ENCODE measurements at places on chromosomes 3 and 15.

GRCh38 chr15:92167451-92167850 is 226.2 kb upstream of the ST8SIA2 start:
- no peak for DNase-seq

- DNase-seq, result no peak
These were observed 45.3 kb downstream of the TMEM212 start for GRCh38 chr3:171888466-171888865.

DNA sequence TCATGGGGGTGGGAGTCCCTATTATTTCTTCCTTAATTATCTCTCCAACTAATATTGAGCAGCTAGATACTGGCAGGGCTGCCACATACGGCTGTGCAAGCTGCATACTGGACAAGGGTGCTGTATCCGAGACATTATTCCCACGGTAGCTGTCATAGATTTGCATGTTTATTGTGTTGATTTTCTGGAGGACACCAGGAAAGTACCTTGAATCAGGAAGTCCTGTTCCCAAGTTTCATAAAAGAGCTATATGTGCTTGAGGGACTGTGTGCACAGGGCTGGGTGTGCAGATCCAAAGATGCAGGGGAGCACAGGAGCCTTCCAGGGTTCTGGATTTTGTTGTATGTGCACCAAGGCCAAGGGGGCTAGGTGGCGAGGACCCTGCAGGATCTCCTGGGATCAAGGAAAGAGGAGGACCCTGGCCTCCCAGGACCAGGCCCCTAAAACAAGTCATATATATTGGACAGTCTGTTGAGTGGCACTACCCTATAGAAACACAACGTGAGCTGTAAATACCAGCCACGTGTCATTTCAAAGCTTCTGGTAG is 119.2 kb upstream of the ALDH1A3 start:
- no peak for DNase-seq

DNA sequence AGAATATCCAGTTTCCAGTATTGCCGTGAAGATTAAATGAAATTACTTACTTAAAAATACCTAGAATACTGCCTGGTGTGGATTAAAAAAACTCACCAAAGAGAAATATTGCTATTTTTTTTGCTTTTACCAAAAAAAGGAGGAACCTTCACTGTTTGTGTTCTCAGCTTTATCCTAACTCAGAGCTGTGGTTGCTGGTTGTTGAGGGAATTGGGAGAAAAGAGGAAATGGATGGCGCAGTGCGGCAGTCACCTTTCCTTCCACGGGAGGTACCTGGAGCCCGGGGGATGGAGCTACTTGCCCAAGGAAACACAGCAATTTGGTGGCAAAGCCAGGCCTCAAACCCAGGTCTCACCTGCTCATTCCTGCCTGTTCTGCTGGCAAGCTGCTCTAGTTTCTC is 270.3 kb downstream of the RPLP1 start:
- DNase-seq, result no peak

GRCh38 chr15:74133694-74134386 is 3.5 kb downstream of the ISLR2 start:
- DNase-seq, result no peak

GRCh38 chr15:58510715-58511598 is 79.2 kb downstream of the LIPC start:
- no peak for DNase-seq

GRCh38 chr15:62505762-62506161 is 340.7 kb upstream of the C2CD4B start:
- DNase-seq, result no peak

DNA sequence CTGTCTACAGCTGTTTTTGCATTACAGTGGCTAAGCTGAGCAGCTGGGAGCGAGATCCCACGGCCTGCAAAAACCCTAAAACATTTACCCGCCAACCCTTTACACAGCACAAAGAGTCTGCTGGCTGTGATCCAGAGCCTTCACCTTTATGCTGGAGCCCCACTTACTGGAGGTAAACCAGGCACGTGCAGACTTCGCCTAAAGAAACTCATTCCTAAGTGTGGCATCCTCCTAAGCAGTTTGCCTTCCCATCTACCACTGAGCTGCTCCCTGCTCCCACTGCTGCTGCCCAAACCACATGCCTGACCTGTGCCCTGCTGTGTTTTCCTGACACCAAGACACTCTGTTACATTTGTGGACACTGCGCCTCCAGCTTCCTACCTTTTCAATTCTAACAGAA is 53.0 kb downstream of the CHSY1 start:
- DNase-seq, result no peak

GRCh38 chr3:40170395-40170794 is 139.1 kb upstream of the EIF1B start:
- peak; percentile 6 for DNase-seq

DNA sequence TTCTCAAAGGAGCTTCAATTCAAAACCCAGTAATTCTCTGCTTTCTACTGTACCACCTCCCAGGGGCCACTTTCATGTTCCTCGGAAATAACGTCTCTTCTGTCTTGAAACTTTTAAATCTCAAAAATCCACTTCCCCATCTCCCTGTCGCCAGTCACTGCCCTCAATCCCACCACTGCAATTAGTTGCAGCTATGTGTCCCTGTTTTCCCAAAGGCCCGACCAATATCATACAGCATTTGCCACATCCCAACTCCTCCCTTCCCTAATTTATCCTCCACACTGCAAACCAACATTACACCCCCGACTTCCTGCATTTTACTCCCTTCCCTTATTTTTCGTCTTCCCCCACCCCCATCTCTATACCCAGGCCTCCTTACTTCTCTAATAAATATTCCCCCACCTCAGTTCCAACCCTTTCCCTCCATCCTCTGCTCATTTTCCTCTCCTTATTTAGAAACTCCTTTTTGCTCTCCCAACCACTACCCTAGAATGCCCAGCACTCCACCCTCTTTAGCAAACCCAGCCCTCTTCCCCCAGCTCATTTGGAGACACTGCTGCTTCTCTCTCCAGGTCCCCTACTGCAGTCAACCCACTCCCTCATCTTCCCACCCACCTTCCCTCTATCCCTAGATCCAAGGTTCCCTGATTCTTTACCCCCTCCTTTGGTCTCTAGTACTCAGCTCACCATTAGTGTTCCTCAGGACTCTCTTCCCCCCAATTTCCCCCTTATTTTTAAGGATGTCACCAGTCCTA is 1.1 kb downstream of the NPTN start:
- no peak for DNase-seq

Data from activated CD4-positive, alpha-beta T cell treated with anti-CD3 and anti-CD28 coated beads, Interleukin-2, amount 50 U/mL, for 16 hours (primary cell).